ENCODE measurements at places on chromosomes 5 and 9.

GRCh38 chr5:56366986-56367385 is 133.9 kb upstream of the ANKRD55 start:
- no peak for DNase-seq

GRCh38 chr5:108625654-108626053 is 122.0 kb upstream of the FER start:
- no peak for DNase-seq

DNA sequence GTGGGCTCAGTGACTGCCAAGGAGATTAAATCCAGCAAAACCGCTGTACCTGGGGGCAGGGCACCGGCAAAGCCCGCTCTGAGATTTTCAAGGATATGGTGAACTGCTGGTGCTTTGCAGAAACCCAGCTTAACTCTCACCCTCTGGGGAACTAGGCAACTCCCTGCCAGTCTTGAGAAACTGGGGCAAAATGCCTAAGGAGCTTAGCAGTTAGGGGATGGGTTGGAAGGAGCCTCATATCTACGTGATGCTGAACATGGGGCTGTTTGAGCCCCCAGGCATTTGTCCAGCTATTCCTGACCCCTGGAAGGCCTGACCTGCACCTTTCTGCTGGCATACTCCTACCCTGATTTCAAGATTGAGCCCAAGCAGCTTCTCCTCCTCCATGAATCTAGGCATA is 108.6 kb upstream of the TBC1D2 start:
- no peak for DNase-seq

- DNase-seq, result no peak
Observed at GRCh38 chr9:15606643-15607472, 54.0 kb downstream of the CCDC171 start.

DNA sequence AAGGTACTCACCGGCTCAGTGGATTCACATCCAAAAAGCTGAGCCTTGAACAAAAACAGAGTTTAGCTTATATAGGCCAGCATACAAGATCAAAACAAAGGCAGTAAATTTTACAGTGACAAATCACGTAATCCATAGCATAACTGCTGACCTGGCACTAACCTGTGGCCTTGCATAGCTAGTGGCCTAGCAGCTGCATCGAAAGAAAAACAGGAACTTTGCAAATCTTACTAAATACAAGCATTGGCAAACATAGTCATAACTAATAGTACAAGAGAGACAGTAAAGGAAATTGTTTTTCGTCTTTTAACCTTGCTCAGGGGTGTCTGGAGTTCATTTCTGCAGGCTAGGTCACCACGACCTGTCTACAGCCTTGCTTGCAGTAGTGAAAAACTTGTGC is 4.8 kb downstream of the HSDL2 start:
- no peak for DNase-seq

DNA sequence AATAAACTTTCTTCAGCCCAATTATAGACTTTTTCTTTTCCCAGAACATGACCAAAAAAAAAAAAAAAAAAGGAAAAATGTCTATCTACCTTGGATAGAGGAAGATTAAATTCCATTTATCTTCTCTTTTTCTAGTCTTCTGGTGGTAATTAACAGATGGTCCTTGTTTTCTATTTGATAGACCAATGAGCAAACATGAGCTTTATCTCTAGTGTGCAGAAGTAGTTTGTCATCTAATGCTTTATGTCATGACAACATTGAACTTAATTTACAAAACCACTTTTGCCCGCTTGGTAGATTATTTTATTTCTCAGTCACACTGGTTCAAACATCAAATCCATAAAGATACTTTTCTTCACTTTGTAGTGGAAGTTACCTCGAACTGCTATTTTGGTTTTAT is 69.5 kb upstream of the ELL2 start:
- DNase-seq, result no peak

- no peak for DNase-seq
Observed at GRCh38 chr9:133075925-133076630, 14.3 kb downstream of the CEL start.

DNA sequence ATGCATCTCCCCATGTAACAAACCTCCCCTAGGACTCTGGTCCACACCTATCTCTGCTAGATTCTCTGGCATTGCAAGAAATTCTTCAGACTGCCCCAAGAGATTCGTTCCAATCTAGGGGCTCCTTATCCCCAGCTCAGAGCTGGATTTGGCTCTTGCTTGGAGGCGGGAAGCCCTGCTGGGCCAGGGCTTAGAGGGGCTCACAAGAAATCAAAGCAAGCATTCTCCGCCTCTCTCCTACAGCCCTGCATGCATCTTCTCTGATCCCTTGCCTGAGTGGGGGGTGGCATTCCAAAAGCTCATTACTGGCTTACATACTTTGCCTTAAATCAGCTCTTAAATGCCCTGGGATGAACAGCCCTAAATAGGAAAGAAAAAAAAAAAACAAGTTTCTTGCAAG is 75.8 kb downstream of the KCNIP1 start:
- no peak for DNase-seq

- no peak for DNase-seq
Observed at GRCh38 chr9:8284884-8285283, 485.3 kb upstream of the DMAC1 start.

- DNase-seq, result no peak
Observed at GRCh38 chr9:117091529-117091928, 323.3 kb downstream of the ASTN2 start.

DNA sequence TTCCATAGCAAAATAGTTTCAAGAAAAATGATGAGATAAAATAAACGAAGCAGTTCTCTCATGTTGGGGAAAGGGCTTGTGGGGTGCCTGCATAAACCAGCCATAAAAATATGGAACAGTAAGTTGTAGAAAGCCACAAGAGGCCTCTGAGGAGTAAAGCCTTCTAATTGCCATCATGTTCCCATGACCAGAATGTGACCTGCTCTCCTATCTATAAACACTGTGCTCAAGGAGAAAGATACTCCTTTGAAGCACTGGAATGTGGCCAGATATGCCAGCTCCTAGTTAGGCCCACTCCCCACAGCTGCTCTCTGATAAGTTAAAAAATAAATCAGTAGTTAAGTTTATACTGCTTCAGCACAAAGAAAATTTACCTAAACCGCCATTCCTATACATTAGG is 65.8 kb downstream of the SETX start:
- no peak for DNase-seq
